Skeletal muscle cell (primary cell): ENCODE measurements at places on chromosomes 3 and 15.
A peak's percentile ranks its signal among the peaks of the same experiment; 100 is the strongest.

DNA sequence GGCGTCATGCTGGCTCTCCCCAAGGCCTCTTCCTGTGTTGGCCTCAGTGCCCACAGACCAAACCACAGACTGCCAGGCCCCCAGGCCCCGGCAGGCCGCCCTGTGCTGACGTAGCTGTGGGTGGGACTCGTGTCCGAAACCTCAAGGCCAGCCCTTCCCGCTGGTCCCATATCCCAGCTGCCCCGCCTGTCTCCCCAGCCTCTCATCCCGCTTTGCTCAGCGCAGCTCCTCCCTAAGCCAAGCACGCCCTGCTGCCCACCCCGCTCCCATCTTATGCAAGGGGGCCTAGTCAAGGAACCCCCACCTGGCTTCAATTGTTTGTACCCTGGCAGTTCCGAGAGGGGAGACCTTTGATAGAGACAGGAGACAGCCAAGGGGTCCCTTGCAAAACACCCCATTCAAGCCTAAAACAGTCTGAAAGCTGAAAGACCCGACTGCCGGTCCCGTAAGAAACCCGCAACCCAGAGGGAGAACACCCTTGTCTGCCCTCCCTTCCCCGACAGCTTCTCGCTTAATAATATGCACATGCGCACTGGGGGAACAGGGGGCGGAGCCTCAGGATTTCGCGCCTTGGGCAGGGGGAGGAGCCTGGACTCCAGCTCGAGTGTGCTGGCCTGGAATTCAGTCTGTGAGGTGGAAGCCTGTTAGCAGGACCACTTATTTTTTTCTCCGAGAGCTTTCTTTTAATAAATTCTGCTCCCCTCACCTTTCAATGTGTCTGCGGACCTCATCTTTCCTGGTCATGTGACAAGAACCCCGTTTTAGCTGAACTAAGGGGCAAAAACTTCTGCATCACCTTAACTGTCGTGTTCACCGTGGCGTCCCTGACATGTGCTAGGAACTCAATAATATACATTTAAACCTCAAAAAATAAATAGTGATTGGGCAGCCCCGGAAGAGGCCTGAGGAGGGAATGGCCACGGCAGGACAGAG lies 17.2 kb downstream of the TNFAIP8L3 start:
- no peak for DNase-seq

GRCh38 chr15:84666373-84666772 lies 8.4 kb upstream of the NMB start:
- DNase-seq: no peak

DNA sequence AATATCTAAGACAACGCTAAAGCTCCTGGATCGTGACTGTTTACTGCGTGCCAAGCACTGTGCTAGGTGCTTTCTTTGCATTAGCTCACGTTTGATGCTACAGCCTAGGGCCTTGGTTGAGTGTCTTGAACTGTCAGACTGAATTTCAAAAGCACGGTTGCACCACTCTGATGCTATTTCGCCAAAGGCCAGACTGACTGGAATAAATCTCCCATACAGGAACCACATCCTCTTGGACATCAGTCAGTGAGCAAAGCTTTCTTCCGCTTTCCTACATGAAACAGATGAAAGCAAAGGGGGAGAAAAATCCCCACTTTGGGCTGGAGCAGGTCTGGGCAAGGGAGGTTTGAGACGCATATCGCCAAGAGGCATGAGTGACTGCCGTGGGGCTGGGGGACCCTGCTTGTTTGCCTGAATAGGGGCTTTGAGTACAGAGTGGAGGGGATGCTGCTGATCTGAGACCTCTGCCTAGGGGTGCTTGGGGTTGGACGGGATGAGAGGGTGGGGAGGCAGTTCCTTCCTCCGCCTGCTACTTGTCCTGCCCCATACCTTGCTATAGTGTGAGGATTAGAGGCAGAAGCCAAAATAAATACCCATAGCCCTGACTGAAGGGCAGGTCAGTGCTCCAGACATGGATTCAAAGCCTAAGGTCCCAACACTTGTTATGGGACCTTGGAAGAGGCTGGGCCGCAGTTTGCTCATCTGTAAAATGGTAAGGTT lies 5.3 kb downstream of the FGD5 start:
- no peak for DNase-seq

- DNase-seq: no peak
Observed at GRCh38 chr3:189944285-189945145, 176.2 kb downstream of the P3H2 start.

GRCh38 chr3:63523100-63523499 lies 129.4 kb upstream of the SNTN start:
- DNase-seq: no peak

- DNase-seq: no peak
Observed at GRCh38 chr3:13213911-13214846, 140.9 kb upstream of the IQSEC1 start.

GRCh38 chr3:45537970-45538640 lies 56.4 kb upstream of the LIMD1 start:
- no peak for DNase-seq

DNA sequence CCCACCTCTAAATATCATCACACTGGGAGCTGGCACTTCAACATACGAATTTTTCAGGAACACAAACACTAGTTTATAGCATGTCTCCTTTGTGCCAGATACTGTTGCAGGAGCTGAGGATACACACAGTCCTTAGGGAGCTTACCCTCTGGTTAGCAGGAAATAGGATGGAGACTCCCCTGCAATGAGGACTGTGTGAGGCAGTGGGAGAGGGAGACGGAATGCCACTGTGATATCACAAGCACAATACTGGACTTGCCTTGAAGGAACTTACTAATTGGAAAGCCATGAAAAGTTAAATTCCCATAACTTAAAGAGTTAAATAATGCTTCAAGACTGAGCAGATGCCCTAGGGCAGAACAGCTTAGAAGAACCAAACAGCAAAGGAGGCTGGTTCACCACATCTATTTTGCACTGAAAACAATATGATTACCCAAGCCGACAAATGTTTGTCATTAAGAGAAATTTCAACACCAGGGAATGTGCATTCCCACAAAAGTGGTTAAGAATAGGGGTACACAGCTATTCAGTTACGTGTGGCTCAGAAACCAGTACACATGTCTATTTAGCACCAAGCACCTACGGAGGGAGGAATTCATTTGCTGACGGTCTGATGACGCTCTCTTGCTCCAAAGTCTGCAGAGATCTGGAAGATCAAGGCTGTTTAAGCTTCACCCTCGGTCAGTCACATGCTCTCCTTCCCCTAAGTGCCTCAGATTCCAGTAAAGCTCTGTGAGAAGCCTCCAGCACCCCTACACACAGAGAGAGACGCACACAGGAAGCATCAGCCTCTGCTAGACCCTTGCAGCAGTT lies 5.2 kb downstream of the TBC1D2B start:
- DNase-seq: peak; percentile 83

DNA sequence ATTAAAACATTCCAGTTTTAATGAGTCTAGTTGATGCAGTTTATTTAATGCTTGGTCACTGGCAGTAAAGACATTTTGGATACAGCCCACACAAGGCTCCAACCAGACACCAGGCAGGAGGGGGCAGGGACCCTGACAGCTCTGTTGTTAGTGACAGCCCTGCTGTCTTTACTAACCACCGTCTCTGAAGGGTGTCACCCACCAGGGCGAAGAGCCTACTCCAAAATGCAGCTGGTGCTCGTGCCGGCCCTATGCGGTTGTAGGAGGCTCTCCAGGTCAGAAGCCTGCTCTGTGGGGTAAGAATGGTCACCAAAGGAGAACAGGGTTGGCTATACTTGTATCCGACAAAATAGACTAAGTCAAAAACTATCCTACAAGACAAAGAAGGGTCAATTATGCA lies 132.2 kb downstream of the ATP10A start:
- no peak for DNase-seq

DNA sequence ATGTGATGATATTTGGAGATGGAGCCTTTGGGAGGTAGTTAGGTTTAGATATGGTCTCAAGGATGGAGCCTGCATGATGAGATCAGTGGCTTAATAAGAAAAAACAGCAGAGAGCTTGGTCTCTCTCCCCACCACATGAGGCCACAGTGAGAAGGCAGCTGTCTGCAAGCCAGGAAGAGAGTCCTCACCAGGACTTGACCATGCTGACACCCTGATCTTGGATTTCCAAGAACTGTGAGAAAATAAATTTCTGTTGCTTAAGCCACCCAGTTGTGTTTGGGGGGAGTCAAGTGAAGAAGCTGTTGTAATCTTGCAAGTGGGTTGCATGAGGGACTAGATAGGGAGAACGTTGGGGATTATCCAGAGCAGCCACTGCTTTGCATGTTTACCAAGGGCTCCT lies 62.3 kb upstream of the TNFAIP8L3 start:
- no peak for DNase-seq

GRCh38 chr15:100713163-100713867 lies 110.9 kb downstream of the ASB7 start:
- no peak for DNase-seq

DNA sequence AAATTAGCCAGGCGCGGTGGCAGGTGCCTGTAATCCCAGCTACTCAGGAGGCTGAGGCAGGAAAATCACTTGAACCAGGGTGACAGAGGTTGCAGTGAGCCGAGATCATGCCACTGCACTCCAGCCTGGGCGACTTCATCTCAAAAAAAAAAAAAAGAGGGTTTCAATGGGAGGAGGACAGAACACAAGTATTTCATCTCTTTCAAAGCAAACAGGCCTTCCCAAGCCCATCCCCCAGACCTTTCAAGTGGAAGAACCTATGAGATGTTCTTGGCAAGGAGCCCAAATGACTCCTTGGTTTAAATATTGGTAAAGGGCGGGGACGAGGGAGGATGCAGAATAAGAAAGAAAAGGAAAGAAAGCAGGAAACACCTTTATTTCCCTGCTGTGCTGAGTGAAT lies 62.2 kb upstream of the MCF2L2 start:
- no peak for DNase-seq

DNA sequence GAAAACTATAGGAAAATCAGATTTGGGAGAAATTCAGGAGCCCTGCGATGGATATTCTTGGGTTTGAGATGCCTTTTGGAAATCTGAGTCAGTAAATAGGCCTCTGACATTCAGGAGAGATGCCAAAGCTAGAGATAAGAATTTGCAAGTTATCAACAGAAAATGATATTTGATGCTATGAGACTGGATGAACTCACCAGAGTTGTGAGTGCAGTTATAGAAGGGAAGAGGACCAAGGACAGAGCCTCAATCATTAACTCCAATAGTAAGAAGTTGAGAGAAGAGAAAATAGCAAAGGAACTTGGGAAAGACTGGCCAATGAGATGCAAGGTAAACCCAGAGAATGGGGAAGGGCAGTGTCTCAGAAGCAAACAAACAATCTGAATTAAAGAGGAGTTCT lies 7.9 kb upstream of the ANO10 start:
- DNase-seq: no peak

DNA sequence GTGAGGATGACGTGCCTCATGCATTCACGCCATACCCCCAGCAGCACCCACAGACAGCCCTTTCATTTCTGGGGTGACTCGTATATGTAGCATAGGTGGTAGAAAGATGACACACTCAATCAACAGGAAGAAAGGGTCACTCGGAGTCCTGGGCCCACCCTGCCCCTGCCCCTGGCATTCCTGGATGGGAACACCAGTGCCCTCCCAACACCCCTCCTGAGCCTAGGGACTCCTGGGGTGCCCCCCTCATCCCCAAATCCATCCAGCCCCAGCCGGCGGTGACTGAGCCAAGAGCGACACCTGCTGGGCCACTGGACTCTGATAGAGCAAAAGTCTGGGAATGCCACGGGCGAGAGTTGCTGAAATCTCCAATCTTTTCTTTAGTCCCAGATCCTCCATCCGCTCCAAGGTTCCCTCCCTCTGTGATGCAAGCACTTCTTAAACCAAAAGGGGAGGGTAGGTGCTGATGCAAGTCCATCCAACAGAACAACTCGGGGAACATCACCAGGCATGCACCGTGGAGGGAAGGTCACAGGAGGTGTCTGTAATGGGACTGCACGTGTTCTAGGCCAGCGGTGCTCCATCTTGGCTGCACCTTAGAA lies 31.1 kb downstream of the ACAN start:
- DNase-seq: peak; percentile 13

DNA sequence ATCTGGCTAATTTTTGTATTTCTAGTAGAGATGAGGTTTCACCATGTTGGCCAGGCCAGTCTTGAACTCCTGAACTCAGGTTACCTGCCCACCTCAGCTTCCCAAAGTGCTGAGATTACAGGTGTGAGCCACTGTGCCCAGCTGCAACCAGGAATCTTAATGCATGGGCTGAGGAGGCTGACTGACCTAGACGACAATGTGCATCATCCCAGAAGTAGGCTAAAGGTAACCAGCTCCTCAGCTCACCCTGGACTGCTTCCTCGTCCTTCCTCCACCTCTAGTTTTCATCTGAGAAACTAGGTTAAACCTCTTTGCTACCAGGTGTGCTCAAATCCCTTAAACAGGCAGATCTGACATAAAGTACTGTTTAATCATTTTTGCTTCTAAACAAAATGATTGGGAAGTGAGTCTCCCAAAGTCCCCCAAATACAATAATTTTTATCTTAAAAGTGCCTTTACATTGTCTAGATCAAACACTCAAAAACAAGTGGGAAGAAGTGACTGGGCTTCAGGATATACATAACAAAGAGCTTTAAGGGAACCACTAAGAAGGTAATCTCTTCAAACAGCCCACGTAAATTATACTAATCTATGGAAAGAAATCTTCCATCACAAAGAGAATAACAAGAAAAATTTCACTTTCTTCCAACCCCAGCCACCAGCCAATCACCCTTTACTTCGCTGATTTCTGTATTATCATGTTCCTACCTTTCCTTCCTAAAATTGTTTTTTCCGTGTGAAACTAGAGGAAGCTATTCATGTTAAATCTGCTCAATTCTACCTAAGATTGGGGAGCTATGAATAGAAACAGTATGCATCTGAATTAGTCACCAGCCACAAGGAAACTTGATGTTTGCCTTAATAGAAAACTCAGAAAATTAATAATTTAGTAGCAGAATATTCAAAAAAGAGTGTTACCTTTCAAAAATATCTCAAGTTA lies 34.7 kb downstream of the IGF2BP2 start:
- DNase-seq: no peak

GRCh38 chr3:16816048-16816780 lies 68.5 kb upstream of the PLCL2 start:
- DNase-seq: no peak

GRCh38 chr3:82163907-82164520 lies 402.6 kb upstream of the GBE1 start:
- DNase-seq: no peak

GRCh38 chr3:127663151-127663550 lies 9.6 kb upstream of the ABTB1 start:
- no peak for DNase-seq

DNA sequence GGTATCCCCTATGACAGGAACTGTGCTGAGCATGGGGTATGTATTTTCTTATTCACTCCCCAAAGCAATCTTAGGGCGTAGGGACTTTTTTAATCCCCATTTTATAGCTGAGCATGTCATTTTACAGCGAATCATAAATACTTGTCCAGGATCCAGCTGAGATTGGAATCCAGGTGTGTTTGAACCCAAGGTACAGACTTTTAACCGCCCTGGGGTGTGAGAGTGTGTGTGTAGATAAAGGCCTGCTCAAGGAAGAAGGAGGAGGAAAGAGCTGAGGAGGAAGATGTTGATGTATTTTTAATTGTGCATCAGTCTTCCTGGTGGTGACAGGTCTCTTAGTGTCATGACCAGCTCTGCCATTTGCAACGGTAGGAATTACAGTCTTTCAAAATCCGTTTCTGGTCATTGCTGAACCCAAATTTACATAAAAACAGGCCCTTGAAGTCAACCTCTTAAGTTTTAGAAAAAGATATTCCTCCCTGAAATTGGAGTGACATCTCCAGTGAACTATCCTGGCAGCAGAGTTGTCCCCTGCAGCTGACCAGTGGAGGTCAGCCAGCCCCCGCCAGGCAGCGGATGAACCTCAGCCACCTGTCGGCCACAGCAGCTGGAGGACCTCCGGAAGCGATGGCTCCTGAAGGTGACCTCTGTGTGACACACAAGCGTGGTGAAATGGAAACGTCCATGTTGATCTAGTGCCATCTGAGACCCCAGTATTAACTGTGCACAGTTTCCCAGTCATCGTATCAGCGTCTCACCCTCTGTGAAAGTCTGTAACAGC lies 92.8 kb upstream of the MITF start:
- no peak for DNase-seq
